ENCODE measurements at places on chromosomes 3 and 15. TPM values are rescaled to one million over a fixed set of nuclear protein-coding genes. Genes with fewer than 3 reads are reported as not detected.

Gene CYP1A1
- 0.57 TPM for total RNA-seq

DNA sequence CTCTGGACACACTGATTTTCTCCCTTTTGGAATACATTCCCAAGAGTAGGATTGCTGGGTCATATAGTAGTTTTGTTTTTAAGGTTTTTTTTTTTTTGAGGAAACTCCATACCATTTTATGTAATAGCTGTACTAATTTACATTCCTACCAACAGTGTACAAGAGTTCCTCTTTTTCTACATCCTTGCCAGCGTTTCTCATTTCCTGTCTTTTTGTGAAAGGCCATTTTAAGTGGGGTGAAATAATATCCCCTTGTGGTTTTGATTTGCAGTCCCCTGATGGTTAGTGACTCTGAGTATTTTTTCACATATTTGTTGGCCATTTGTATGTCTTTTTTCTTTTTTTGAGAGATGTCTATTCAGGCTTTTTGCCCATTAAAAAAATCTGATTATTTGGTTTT lies 1205.5 kb downstream of the ROBO1 start:
- no peak for DNase-seq

DNA sequence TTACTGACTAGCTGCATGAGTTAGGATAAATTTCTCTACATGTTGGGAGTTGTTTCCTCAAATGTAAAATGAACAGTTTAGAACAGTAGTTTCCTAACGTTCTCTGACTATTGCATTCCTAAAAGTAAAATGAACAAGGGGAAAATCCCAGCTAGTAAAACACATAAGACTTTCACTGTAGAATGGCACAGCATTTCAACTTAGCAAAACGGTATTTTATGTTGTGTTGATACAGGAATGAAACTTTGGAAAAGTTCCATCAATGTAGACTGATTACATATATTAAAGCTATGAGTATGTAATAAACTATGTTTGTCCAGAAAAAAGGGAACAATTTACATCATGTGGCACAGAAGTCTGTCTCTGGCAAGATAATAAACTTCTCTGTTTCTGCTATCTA lies 297.4 kb upstream of the EPHA3 start:
- no peak for DNase-seq

GRCh38 chr15:88805031-88805780 lies 2.0 kb downstream of the ACAN start:
- DNase-seq: no peak

GRCh38 chr15:50911001-50911400 lies 2.5 kb downstream of the AP4E1 start:
- DNase-seq: no peak

- DNase-seq: no peak
These were observed 90.2 kb downstream of the GABRB3 start for GRCh38 chr15:26682598-26683164.

- DNase-seq: no peak
These were observed 53.1 kb downstream of the LMCD1 start for GRCh38 chr3:8554696-8555095.

DNA sequence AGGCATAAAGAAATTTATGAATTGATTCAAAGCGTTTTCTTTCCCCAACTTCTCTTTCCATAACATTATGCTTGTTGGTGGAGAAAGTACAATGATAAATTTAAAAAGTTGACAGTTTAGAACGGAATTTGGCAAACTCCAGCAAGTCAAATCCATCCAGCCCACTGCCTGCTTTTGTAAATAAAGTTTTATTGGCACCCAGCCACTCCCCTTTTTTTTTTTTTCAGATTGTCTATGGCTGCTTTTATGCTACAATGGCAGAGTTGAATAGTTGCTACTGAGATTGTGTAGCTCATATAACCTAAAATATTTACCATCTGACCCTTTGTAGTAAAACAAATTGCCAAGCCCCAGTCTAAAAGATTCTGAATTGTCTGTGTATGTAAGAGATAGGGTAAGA lies 112.8 kb upstream of the RBMS3 start:
- no peak for DNase-seq

DNA sequence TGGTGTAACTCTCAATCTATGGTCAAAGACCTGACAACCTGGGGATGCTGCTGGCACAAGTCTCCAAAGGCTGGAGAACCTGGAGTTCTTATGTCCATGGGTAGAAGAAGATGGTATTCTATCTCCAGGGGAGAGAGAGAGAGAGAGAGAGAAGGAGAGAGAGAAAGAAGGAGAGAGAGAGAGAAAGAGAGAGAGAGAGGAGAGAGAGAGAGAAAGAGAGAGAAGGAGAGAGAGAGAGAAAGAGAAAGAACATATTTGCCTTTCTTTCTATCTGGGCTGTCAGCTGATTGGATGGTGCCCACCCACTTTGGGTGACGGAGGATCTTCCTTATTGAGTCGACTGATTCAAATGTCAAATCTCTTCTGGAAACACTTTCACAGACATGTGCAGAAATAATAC lies 84.6 kb downstream of the PPM1L start:
- DNase-seq: no peak

DNA sequence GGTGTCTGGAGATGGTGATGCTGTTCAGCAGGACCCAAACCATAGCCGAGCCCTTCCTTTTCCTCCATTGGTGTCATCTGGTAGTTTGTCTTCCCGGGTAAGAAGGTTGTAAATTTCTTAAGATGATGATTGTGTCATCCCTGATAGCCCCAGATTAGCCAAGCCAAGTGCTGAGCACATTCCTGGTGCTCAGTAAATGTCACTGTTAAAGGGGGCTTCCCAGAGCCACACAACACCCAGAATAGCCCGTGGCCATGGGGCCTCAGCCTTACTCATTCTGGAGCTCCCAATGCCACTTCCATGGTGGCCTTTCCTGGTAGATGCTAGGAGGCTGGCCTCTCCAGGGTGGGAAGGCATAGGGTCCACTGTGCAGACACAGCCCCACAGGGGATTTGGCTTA lies 4.6 kb upstream of the PLA2G4B start:
- DNase-seq: no peak

DNA sequence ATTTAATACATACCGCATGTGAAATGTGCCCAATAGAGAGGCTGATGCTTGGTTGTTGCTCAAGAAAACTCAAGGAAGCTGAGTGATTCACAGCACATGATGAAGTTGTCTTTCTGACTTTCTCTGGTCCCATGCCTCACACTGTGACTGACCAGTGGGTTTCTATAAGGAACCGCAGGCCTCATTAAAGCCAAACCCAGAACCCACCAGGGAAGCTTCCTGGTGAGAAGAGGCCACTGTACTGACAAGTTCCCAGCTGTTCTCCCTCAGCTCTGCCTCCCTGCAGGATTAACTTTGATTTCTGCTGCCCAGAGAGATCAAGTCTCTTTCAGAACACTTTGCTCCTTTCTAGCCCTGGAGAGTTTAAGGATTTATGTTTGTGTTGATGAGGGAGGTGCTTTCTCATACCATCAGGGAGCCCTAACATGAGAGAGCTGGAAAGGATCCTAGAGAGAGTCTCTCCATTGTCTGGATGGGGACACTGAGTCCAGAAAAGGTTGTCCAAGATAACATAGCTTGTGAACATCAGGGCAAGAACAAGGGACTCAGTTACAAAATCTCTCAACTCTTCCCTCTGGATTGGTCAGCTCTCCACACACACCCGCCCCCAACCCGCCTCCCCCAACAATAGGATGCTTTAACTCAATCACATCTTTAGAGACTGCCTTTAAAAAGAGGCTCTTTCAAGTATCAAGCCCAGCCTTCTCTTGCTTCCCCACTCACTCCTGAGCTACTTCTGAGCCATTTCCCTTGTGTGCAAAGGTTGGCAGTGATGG lies 303.2 kb upstream of the TLE3 start:
- no peak for DNase-seq

GRCh38 chr15:67296188-67296587 lies 41.6 kb downstream of the IQCH start:
- DNase-seq: no peak

DNA sequence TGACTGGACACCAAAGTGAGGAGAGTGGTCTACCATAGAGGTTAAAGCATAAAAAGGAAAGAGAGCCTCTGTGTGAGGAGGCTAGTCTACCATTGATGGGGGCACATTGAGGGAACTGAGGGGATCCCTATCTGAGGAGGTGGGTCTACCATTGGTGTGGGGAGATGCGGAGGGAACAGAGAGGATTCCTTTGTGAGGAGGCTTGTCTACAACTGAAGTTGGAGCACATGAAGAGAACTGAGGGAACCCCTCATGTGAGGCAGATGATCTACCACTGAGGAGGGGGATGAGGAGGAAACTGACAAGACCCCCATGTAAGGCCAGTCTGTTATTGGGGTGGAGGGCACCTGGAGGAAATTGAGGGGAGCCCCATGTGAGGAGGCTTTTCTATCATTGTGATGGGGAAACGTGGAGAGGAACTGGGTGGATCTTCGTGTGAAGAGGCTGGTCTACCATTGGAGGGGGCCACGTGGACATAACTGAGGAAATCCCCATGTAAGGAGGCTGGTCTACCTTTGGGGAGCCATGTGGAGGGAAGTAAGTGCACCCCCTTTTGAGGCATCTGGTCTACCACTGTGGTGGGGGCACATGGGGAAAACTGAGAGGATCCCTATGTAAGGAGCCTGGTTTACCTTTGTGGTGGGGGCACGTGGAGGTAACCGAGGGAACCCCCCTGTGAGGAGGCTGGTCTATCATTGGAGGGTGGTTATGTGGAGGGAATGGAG lies 160.1 kb downstream of the FBLN2 start:
- DNase-seq: no peak

DNA sequence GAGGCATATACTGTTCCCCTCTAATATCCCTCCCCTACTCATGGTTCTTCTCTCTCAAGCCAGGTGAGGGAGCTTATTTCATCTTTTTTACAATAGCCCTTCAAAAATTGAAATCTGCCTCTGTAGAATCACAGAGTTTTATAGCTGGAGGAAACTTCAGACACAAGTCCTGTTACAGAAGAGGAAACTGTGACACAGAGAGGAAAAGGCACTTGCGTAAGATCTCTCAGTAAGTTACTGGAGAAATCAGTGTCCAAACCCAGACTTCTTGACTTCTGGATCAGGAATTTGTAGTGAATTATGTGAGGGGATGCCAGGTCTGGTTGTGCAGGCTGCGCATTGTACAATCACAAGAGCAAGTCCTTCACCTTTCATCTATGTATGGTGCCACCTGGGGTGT lies 4.6 kb downstream of the FGD5 start:
- no peak for DNase-seq
